ENCODE measurements at places on chromosomes 6 and 20.

- DNase-seq = no peak
Observed at GRCh38 chr6:116363759-116364158, 7.0 kb upstream of the DSE start.

GRCh38 chr6:145685932-145686331 is 49.4 kb downstream of the EPM2A start:
- DNase-seq = no peak

GRCh38 chr20:32941155-32941885 is 62.9 kb downstream of the SUN5 start:
- no peak for DNase-seq

- no peak for DNase-seq
Observed at GRCh38 chr6:6723921-6724538, 135.5 kb downstream of the LY86 start.

DNA sequence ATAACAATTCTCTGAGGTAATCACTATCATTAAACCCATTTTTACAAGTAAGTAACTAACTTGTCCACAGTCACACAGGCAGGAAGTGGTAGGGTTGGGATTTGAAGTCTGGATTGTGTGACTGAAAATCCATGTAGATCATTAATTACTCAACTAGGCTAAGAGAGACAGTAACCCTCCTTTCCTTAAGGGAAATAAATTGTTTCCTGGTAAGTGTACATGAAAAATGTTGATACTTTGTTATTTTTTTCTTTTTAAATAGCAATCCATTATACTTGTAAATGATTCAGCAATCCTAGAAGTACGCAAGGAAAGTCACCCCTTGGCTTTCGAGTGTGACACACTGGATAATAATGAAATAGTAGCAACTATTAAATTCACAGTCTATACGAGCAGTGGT is 11.6 kb downstream of the SPACA1 start:
- DNase-seq = no peak

DNA sequence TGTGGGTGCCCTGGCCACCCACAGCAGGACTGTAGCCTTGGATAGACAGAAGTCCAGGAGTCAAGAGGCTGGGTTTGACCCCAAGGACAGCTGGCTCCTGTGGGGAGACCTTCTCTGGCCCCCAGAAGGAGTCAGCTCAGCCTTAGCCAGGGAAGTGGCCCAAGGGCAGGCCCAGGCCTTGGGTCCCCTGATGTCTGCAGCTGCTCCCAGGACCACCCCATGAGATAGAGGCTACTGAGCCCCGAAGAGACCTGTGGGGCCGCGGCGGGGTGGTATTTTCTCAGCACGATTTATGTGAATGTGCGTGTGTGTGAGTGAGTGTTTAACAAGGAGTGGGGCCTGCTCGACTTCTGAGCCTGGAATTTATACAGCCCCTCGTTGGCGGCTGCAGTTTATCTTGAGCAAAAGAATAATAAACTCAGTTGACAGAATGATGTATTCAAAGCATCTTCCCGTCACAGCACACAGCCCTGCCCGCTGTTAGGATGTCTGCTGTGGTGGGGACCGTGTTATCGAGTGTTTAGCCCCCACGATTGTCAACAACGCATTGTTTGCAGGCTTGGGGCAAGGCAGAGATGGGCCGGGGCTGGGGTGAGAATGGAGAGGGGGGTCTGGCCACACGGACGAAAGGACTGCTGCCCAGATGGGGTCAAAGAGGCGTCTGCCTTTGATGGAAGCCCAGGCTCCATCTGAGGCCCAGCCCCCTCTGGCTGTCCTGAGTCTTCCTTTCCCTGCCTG is 163.3 kb downstream of the VEGFA start:
- DNase-seq = no peak

DNA sequence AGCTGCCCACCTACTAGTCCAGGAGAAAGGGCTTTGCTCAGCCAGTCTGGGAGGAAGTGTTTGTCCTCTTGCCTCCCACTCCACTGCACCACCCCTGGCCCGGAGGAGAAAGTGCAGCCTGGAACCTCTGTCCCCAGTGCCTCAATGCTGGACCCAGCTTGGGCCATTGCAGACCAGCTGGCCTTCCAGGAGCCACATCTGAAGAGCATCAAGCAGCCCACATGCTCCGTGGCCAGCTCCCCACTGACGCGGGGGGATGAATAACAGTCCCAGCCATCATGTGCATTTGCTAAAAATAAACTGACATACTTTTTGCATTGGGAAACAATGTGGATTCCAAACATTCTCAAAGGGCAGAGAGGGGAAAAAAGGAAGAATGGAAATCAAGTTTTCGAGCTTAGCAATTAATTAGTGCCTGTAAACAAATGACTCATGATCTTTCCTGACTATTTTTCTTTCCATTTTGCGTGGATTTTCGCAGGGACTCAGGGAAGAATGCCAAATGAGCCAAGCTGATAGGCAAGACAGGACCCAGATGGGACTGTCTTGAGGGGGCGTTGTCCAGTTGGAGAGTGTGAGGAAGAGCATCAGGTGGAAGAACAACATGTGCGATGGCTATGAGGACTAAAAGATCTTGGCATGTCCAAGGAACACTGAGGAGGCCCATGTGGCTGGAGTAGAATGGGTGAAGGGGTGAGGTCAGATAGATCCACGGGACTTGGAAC is 34.1 kb downstream of the CEBPB start:
- no peak for DNase-seq
